ENCODE measurements at places on chromosomes 11 and 22.

DNA sequence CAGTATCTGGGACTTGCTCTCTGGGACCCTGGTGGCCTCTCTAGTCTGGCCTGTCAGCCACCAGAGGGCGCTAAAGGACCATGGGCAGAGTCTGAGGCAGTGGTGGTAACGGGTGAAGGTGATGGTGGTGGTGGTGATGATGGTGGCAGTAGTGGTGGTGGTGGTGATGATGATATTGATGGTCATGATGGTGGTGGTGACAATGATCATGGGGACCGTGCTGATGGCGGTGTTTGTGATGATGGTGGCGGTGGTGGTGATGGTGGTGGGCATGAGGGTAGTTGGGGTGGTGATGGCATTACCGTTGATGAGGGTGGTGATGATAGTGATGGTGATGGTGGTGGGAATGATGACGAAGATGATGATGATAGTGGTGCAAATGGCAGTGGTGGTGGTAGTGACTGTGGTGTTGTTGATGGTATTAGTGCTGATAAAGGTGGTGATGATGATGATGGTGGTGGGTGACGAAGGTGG, 16.0 kb downstream of the TRPM5 start:
- peak; percentile 89 for DNase-seq

- no peak for DNase-seq
These were observed 10.3 kb upstream of the VWCE start for GRCh38 chr11:61305417-61305816.

- no peak for DNase-seq
These were observed 93.9 kb downstream of the RASSF10 start for GRCh38 chr11:13102865-13103539.

DNA sequence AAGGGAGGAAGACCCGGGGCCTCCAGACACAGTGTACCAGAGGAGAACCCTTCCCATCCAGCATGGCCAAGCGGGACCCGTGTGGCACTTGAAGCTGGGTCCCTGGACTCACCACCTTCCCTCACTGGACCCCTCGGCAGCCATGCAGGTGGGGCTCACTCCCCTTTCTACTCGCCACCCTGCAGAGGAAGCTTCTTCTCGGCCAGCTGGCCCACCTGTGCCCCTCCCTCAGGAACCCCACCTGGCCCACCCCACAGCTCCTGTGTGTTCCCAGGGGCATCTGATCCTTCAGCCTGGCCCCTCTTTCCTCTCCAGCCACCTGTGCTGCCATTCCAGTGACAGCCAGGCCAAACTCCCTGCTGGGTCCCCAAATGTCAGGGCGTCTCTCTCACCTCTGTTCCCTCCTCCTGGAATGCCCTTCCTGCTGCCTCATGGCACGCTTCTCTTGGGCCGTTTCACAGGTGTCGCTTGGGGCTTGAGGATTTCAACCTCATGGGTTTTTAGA, 38.0 kb downstream of the IGF2 start:
- peak; percentile 53 for DNase-seq

DNA sequence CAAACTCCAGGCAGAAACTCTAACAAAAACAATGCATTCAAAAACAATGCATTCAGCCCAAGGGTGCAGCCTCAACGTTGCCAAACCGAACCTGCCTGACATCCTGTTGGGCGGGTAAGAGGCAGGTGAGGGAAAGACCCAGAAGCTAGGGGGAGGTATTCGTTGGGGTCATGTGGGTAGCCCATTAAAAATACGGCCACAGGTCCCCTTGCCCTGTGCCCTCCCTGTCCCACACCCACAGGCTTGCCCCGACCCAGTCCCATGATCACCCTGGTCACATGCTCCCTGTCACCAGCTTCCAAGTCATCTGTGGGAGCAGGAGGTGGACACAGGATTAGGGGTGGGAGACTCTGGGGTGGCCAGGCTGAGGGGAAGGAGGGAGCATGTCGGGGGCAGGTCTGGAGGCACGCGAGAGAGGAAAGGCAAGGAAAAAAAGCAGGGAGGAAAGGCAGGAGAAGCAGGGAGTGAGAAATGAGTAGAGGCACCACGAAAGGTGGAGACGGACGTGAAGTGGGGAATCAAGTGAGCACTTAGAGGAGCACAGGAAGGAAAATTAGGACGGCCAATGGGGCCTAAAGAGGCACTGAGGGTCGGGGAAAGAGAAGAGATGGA, 683 bp downstream of the PLA2G6 start:
- peak; percentile 86 for DNase-seq

DNA sequence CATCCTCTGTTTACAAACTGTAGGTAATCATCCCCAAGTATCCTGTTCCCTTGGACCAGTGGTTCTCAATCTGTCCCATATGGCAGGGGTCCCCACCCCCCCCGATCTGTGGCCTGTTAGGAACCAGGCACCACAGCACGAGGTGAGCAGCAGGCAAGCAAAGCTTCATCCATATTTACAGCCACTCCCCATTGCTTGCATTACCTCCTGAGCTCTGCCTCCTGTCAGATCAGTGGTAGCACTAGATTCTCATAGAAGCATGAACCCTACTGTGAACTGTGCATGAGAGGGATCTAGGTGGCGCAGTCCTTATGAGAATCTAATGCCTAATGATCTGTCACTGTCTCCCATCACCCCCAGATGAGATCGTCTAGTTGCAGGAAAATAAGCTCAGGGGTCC, 33.4 kb upstream of the EIF3M start:
- DNase-seq = no peak

- DNase-seq = no peak
These were observed 41.1 kb upstream of the NARS2 start for GRCh38 chr11:78615724-78616123.

GRCh38 chr11:8917157-8917825, 6.3 kb downstream of the AKIP1 start:
- DNase-seq = peak; percentile 73

- DNase-seq = peak; percentile 69
These were observed 1.3 kb downstream of the SCARF2 start for GRCh38 chr22:20436307-20436767.

DNA sequence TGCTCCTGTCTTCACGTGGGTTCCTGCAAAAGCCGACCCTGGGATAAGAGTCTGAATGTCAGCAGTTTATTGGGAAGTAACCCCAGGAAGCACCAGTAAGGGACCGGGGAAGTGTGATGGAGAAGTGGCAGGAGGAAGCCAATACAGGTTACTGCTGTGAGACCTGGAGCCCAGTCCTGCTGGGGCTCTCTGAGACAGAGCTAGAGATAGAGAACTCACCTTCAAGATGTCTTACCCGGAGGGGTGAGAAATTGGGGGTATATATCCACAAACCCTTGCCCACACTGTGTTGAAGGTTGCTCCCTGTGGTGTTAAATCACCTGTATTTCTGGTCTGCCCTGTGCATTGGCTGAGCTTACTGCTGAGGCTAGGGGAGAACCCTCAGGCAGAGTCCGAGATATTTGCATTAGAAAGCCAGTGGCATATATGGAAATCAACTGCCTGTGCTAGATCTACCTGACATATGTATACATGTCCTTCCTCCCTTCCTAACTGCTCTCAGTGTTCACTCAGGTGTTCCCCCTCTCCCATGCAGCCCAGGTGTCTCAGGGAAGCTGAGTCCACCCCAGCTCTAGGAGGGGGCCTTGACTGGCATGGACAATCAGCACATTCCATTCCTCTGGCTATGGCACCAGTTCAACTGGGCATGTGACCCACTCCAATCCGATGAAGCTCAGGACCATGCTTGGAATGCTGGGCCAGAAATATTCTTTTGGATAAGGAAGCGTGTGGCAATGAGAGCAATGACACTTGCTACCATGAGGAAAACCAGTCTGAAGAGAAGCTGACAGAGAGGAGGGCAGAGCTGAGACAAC, 6.8 kb upstream of the MICAL2 start:
- DNase-seq = no peak

GRCh38 chr11:119222308-119222707, 16.2 kb downstream of the CBL start:
- DNase-seq = no peak

- DNase-seq = no peak
These were observed 11.7 kb downstream of the GUCD1 start for GRCh38 chr22:24543185-24543601.

DNA sequence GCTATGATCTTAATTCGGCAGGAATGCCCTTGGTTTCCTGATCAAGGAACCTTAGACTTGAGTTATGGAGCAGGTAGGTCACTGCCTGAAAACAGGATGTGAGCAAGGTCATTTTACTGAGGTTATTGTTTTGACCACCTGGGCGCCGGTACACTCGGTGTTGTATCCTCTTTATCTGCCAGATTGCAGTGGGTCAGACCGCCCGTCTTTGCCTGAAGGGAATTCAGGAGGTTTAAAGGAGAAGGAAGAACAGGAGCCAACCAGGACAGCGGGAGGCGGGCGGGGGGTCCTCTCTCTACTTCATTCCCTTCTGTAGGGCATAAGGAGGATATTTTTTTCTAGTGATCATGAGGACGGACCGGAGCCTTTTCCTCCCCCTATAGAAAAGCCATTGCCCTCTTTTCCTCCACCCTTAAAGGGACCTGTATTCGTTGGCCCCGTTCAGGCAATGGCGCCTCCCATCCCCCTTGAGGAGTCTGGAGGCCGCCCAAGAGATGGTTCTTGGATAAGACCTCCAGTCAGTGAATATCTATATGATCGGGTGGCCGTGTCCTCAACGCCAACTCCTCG, 649 bp downstream of the MS4A15 start:
- DNase-seq = no peak

GRCh38 chr11:131331546-131331945, 38.9 kb upstream of the NTM start:
- no peak for DNase-seq

DNA sequence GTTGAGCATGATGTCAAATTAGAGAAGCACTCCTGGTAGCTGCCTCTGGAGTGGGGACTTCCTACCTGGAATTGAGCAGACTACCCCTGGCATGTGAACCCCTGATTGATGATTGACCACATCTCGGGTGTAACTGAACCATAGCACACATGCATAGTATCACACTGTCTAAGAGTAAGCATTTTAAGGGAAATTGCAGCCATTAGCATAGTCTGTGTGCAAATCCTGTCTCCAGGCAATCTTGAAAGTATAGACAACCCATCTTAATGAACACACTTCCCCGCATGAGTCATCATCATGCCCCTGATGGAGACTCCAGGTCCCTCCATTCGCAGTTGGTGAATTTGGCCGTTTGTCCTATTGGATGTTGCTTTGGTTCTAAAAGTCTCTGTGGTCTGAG, 131.3 kb downstream of the C11orf91 start:
- DNase-seq = no peak

DNA sequence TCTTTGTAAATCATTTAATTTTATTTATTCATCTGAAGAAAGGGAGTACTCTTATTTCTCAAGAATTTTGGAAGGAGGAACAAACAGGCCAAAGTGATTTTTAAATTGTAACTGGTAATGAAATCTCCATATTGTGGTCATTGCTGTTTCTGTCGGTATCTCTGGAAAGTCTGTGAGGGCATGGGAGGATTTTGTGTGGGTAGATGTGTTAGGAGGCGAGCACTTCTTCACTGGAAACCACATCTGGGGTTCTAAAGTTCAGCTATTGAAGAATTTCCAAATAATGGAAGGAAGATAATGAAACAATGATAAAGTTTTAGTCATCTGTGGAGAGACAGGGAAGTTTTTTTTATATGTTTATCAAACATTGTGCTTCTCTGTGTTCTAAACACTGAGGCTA, 6.6 kb downstream of the TRIM34 start:
- no peak for DNase-seq

- no peak for DNase-seq
These were observed 11.9 kb downstream of the RBFOX2 start for GRCh38 chr22:36016684-36017083.

DNA sequence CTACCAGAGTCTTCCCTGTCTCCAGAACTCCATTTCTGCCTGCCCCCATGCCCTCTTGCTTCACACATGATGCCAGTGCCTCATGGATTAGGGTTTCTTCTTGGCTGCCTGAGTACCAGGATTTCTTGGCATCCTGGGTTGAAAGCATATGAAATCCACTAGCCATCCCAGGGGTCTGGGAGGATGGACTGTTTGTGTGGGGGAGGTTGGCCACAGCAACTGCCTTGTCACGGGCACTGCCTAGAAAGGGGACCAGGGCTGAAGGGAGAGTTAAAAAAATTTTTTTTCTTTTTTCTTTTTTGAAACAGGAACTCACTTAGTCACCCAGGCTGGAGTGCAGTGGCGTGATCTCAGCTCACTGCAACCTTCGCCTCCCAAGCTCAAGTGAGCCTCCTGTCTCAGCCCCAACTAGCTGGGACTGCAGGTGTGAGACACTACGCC, 4.2 kb downstream of the USP35 start:
- no peak for DNase-seq

DNA sequence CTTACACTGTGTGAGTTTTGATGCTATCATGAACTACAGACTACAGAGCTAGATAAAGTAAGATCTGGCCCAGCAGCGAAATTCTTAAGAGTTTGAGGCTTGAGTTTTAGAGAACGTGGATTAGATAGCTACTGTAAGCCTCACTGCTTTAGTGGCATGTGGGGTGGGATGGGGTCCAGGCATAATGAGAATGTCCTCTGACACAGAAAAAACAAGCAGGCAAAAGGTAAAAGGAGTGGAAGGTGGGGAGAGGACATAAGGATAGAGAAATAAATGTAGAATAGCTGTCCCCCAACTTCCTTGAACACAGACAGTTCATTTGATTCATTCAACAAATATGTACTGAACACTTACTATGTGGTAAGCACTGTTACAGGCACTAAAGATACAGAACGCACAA, 324.5 kb upstream of the PITPNB start:
- DNase-seq = no peak

DNA sequence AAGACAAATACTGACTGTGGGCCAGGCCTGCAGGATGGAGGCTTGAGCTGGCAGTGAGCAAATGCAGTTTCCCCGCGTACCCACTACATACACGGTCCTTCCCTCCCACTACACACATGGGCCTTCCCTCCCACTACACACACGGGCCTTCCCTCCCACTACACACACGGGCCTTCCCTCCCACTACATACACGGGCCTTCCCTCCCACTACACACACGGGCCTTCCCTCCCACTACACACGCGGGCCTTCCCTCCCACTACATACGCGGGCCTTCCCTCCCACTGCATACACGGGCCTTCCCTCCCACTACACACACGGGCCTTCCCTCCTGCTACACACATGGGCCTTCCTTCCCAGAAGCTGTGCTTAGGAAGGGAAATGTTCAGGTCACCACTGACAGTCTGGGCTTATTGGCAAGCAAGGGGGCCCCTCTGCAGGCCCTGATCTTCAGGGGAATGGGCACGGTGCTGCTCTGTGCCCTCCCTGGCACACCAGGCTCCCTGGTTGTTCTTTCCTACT, 10.8 kb downstream of the DNAL4 start:
- DNase-seq = peak; percentile 40

- no peak for DNase-seq
These were observed 3.8 kb upstream of the MMP27 start for GRCh38 chr11:102709201-102709945.

GRCh38 chr22:27990879-27991278, 71.8 kb upstream of the PITPNB start:
- DNase-seq = no peak

GRCh38 chr11:22822203-22822602, 7.4 kb downstream of the SVIP start:
- DNase-seq = no peak

GRCh38 chr11:9565822-9566560, 7.5 kb upstream of the WEE1 start:
- no peak for DNase-seq

- DNase-seq = no peak
These were observed 8.3 kb downstream of the MUC6 start for GRCh38 chr11:1028291-1028540.
